GM23338 (cell line): ENCODE measurements at places on chromosomes 11 and 22.

DNA sequence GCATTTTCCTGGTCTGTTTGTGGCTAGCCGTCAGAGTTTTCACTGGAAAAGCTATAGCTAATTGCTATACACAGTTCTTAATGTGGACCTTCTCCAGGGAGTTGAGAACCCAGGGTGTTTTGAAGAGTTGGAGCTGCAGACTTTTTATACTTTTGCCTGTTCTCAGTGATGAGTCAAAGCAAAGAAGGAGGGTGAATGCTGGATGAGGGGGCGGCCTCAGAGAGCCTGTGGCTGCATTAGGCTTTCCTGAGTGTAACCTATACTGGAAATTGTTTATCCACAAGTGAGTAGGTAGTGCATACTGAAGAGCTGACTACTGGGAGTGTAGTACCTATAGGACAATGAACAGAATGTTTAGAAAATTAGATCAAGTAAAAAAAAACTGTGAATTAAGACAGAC, 79.7 kb upstream of the HORMAD2 start:
- no peak for DNase-seq

DNA sequence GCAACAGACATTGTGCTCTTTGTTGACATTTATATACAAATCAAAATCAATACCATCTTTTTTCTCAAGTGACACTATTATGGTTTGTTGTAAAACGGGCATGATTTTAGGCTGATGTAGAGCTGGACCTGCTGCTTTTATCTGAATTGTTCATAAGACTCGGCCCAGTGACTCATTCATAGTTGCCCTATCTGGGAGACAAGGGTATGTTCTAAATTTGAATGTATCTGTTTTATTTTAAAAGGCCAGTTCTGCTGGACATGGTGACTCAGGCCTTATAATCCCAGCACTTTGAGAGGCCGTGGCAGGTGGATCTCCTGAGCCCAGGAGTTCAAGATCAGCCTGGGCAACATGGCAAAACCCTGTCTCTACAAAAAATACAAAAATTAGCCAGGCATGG, 39.3 kb downstream of the CEP295 start:
- no peak for DNase-seq

DNA sequence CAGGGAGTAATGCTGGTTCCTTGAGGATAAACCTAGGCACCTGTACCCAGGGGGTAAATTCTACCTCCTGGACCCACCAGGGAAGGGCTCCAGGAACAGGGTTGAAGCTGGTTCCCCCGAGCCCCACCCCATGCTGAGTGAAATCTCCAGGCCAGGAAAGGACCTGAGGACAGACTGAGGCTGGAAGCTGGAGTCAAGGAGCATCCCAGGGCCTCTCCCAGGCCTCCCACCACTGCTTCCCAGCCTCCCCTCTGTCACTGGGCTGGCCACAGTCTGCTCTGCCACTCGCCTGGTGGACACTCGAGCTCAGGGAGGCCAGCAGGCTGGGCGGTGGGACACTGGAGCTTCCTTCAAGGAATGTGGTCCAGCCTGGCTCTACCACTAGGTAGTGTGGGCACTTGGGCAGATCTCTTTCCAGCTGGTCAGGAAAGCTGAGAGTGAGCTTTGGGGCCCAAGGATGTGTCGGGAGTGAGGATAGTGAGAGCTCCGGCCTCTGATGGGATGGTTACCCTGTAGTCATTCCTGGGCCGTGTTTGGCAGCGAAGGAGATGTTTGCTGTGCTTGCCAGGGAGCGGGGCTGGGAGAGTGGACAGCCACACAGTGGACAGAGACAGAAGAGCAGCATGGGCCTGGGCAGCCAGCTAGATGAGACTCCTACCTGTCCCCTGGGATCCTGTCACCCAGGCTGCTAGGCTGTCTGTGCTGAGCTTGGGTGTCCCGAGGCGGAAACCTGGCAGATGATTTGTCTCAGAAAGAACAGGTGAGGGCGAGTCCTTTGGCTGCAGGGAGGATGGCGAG, 3.4 kb downstream of the OVOL1 start:
- no peak for DNase-seq

GRCh38 chr11:26575946-26576345, 3.9 kb upstream of the MUC15 start:
- DNase-seq: no peak

DNA sequence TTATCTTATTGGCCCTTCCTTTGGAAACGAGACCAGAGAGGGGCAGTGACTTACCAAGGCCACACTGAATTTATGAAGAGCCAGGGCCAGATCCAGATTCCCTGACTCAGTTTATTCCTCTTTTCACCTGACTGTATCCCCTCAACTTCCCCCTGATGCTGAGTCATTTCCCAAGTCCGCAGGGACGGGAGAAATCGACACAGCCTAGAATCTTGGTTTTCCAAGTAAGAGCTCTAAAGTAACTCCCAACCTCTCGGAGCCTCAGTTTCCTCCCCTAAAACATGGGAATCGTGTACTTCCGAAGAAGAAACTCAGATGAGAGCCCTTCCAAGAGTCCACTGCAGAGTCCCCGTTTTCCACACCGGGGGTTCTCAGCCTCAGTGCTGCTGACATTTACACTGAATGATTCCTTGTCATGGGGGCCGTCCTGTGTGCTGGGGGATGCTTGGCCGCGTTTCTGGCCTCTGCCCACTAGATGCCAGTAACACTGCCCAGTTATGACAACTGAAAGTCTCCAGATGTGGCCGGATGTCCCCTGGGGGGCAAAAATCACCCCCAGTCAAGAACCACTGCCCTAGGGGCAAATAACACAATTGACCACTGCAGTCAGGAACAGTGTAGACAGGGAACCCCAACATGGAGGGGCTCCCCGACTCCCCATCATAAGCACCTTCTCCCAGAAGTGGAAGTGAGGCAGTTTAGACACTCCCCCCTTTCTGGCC, 11.2 kb downstream of the MPST start:
- no peak for DNase-seq

GRCh38 chr11:57648801-57649735, 644 bp downstream of the YPEL4 start:
- peak; percentile 76 for DNase-seq

GRCh38 chr11:63443714-63444113, 47.3 kb downstream of the PLAAT5 start:
- DNase-seq: no peak

GRCh38 chr11:91850533-91851275, 373.9 kb upstream of the FAT3 start:
- DNase-seq: peak; percentile 10

DNA sequence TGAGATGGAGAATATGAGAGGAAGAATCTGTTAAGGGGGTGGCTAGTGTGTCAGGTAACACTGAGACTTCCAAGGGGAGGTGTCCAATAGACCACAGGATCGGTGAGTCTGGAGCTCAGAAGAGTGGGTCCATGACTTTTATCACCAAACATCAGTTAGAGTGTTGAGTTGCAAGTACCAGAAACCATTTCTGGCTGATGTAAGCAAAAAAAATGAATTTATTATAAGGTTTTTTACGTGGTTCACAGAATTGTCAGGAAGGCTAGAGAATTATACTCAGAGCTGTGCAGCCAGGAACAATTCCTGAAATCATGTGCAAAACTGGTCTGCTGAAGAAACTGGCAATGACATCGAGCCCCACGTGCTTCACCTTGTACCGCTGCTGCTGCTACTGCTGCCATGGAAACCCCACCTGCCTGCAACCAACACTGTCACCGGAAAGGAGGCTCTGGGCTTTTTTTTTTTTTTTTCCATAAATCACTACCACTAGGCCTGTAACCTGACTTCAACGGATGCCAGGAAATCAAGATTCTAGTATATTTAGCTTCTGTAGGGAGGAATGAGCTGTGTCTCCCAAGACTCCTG, 16.6 kb upstream of the STK33 start:
- peak; percentile 49 for DNase-seq

GRCh38 chr11:62477927-62478326, 59.1 kb downstream of the SCGB1A1 start:
- no peak for DNase-seq

DNA sequence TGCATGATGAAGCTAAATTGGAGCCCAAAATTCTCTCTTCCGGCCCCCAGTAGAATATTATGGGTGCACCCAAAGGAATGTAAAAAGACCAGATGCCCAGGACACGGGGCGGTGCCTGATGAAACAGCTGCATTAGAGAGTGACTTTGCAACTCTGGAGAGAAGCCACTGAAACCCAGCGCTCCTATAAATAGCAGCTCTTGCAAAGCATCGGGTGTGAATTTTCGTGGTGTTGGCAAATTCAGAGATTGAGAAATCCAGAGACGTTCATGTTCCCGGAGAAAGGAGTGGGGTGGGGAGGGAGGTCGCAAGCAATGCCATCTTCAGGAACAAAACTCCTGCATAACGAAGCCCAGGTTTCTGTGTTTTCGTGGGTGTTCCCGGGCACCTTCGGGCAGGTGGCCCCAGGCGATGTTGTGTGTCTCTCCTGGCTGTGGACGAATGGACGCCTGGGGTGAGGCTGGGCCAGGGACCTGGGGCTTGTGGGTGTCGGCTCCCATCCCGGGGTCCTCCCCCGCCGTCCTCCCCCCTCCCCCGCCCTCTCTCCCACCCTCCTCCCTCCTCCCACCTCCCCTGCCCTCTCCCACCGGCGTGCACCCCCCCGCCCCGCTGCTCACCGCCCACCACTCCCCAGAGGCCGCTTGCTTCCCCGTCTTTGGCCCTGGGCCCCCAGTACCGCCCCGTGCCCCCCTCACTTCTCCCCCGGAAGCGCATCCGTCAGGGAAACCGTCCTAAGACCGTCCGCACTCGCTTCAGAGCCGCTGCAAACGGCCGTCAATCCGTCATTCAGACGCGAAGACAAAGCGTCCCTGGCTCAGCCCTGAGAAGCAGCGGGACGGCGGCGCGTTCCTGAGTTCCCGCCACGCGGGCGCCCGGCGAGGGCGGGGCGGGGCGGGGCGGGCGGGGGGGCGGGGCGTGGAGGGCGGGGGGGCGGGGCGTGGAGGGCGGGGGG, 26.7 kb upstream of the TOLLIP start:
- peak; percentile 87 for DNase-seq

DNA sequence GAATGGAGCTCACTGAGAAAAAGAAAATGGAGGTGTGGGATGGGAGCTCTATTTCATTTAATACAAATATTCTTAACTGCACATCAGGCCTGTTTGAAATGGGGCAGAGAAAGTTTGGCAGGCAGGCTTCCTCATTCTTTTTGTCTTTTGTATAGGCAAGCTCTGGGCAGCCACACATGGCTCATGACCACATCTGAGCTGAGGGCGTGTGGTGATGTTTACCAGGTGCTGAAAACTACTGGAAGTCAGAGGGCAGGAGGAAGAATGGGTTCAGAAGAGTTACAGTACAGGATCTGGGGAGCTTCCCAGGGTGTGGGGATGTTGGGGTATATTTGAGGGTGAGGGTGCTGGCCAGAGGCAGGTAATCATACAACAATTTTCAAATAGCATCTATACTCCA, 66.3 kb upstream of the NAV2 start:
- DNase-seq: no peak

DNA sequence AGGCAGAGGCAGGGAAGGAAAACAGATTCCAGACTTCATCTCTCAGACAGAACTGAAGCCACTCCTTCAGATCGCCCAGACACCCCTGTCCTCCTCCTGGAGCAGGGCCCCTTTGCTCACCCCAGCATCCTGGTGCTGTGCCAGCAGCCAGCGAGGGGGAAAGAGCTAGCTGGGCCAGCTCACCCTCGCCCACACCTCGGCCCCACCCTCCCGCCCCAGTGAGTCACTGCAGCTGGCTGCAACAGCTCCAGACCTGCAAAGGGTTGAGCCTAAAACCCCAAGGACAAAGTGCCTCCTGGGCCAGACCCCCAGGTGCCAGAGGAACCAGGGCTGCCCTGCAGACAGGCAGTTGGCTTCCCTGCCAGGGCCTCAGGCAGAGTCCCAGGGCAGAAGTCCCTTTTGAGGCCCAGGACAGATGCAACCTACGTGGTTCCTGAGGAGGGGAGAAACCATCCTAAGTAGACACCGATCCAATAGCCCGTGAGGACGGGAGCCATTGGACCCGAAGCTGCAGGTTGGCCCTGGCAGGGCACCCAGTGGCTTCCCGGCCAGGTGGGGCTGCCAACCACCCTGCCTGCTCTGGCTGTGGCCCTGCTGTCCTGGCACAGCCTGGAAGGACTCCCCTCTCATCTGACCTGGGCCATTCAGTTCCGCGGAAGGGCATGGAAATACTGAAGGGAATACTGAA, 7.2 kb downstream of the AHNAK start:
- DNase-seq: no peak

DNA sequence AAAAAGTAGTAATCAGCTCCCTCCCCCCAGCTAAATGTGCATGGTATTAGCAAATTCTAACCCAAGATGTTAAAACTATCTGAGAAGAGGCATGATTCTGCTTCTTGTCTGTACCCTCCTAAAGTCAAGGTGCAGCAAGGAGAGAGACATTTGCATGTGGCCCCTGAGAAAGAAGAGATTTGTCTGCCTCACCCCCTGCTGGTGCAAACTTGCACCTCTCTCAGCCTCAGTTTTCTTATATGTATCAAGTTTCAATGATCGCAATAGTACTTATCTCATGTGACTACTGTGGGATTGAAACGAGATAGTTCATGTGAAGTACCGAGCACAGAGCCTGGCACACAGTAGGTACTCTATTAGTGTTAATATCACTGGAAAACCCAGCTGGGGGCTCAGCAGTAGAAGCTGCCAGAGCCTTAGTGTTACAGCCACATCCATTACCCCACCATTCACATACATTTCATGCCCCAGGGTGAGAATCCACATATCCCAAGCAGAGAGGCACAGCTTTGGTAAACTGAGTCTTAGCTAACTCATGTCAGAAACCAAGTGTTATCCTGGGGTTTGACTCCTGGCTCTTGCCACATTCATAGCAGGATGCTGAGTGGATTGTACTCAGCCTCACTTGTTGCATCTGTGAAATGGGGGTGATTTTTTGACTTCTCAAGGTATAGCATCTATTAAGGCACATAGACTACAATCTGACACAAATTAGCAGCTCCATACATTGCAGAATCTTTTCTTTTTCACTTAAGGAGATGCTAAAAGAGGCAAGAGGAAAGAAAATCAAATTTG, 24.9 kb downstream of the CD44 start:
- peak; percentile 65 for DNase-seq

DNA sequence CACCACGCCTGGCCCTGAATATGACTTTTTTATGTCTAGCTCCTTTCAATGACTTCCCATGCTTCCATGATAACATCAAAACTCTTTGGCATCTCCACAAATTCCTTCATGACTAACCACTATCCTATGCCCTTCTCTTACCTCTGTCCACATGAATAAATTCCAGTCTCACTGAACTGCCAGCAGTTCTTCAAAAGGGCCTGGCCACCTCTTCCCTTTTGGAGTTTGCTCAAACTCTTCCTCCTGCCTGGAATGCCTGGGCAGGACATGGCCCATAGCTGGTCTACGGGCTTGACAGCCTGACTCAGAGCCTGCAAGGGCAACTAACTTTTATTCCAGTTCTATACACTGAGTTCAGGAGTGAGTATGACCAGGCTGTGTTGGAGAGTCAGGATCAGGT, 41.8 kb upstream of the ZBTB16 start:
- DNase-seq: no peak

GRCh38 chr11:76151556-76152085, 54.7 kb downstream of the WNT11 start:
- no peak for DNase-seq

DNA sequence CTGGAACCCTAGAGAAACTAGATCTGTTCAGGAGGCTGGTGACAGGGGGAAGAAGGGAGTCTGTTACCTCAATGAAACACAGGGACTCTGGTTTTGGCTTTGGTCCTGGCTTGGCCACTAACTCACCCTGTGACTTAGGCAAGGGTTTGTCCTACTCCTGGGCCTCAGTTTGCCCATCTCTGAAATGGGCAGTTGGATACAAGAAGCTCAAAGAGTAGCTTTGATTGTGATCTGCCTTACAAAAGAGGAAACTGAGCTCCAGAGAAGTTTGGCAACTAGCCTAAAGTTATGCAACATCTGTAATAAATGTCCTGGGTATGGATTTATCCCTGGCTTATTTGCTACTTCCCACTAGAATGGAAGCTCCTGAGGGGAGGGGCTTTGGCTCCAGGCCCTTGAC, 24.0 kb upstream of the LMO1 start:
- no peak for DNase-seq

GRCh38 chr11:68819362-68819761, 22.4 kb downstream of the CPT1A start:
- DNase-seq: no peak
